ENCODE measurements at places on chromosomes 13 and 19. TPM values are rescaled to one million over a fixed set of nuclear protein-coding genes. Genes with fewer than 3 reads are reported as not detected.

DNA sequence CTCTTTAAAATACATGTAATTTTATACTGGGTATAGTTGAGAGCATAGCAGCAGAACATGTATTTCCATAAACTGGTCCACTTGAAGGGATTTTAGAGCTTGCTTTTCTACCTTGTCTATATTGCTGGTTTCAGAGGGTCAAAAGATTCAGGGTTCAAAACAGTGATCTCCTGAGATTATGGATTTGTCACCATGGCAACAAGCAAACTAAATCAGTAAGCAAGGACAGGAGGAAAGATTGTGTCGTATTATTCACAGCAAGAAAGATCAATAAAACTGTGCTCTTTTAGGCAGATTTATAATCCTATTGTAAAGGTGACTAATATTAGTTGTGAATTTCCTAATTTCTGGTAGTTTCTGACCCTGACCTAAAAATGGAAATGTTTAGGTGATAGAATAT lies 496.4 kb downstream of the LMO7 start:
- DNase-seq = no peak

DNA sequence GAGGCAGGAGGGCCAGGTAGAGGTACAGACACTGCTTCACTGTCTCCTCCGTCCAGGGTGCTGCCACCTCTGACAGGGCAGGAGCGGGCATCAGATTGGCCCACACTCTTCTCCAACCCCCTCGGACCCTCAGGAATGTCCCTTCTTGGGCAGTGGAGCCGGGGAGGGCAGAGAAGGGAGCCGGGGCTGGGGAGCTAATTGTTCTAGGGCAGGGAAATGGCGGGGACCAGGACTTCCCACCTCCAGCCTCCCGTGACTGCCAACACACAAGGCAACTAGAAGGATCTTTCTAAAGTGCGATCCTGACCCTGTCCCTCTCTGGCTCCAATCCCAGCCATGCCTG lies 10.1 kb upstream of the RSPH6A start:
- DNase-seq = no peak

DNA sequence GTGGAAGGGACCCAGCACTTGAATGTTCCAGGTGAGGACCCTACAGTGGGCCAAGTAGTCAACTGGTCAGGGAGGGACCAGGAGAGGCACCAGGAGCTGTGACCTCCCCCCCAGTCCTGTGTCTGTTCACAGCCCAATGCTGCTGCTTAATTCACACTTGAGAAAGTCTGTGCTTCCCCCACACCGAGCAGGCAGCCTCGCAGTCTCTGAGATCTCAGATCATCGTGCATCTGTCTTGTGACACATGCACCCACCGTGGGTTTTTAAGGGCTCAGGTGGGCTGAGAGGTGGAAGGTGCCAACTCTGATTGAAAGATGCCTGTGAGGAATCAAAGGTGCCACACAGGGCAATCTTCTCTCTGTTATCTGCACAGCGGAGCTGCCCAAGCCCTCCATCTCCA lies 6.2 kb downstream of the CEACAM5 start:
- DNase-seq = no peak

DNA sequence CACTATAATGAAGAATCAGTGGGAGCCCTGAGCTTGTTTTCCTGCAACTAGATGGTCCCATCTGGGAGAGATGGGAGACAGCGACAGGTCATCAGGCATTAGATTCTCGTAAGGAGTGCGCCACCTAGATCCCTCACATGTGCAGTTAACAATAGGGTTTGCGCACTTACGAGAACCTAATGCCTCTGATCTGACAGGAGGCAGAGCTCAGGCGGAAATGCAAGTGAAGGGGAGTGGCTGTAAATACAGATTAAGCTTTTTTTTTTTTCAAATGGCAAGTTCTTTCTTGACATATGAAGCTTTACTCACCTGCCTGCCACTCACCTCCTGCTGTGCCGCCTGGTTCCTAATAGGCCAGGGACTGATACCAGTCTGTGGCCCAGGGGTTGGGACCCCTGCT lies 14.4 kb downstream of the CDC16 start:
- no peak for DNase-seq

DNA sequence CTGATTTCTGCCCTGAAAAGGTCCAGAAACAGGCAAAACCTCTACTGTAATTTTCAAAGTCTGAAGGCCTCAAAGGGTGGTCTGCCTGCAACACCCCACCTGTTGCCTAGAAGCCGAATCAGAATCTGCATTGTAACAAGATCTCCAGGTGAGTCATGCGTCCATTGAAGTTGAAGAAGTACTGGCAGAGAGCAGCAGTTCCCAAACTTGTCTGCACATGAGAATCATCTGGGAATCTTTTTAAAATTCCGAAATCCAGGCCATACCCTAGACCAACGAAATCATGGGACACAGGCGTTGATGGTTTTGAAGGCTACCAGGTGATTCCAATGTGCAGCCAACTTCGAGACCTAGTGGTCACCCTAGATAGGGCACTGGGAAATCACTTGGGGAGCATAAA lies 16.0 kb upstream of the CLN5 start:
- DNase-seq = peak; percentile 74

Gene ZGLP1
- total RNA-seq = 5.5 TPM

Gene METTL21C
- total RNA-seq = not detected

Measured in mammary epithelial cell (primary cell).